Stimulated activated CD8-positive, alpha-beta memory T cell treated with anti-CD3 and anti-CD28 coated beads, Interleukin-2, amount 100 ng/mL, for 48 hours (primary cell): ENCODE measurements at places on chromosomes 7 and 10.

GRCh38 chr7:79282070-79282694 lies 171.3 kb downstream of the MAGI2 start:
- no peak for DNase-seq

GRCh38 chr7:14425559-14425958 lies 436.1 kb upstream of the ETV1 start:
- DNase-seq: no peak

- no peak for DNase-seq
Observed at GRCh38 chr7:102917436-102918353, 4.9 kb downstream of the LRRC17 start.

DNA sequence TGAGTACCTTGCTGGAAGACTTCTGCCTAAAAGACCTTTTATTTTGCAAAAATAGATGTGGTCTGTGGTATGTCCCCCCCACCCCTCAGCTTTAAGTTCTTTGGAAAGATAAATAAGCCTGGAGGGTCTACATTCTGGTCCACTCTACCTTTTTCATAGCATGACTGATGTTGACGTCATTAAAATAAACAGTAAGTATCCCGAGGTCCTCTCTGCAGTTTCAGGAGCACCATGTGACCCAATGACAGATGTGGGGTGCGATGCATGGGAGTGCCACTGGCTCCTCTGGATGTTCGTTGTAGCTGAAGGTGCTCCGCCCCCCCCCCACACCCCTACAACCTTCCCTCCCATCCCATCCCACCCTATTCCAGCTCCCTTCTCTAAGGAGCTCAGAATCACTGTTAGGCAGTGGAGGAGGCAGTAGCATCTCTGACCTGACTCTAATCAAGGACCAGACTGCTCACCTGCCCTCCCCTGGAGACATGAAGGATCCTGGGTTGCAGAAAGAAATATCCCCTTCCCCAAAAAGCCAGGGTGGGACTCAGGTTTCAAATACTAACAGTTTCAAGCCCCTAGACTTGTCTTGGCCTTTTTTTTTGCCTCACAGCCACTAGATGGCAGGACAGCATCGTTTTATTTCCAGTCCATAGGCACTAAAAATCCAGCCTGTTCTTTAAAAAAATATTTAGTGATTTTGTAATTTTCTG lies 25.1 kb downstream of the CASP7 start:
- no peak for DNase-seq

GRCh38 chr7:38477333-38477732 lies 153.8 kb downstream of the AMPH start:
- DNase-seq: no peak

GRCh38 chr10:33335551-33335800 lies 1.0 kb upstream of the NRP1 start:
- DNase-seq: no peak

DNA sequence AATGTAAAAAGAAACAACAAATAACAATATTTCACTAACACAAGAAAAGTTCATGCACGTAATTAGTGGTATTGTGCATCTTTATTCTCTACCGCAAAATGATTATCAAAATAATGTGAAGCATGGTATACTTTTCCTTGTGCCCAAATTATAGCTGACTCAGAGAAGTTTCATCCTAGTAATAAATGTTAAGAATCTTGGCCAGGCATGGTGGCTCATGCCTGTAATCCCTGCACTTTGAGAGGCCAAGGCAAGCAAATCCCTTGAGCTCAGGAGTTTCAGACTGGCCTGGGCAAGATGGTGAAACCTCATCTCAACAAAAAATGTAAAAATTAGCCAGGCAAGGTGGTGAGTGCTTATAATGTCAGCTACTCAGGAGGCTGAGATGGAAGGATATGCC lies 105.0 kb downstream of the KMT2C start:
- no peak for DNase-seq

- no peak for DNase-seq
Observed at GRCh38 chr7:77327067-77327931, 88.8 kb downstream of the GSAP start.

DNA sequence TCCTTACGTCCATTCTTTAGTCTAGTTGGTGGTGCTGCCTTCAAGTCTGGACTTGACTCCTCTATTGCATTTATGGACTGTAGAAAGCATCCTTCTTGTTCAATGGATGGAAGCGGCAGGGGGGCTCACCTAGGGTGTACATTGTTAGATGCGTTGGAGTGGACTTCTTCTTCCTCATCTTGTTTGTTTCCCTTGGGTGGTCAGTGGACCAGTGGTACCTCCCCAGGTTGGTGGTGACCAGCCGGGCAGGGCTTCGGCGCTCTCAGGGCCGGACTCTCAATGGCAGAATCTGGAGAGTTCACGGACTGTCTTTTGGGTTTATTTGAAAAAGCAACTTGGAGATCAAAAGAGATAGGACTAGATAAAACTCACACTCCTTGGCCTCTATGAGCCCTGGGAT lies 6.2 kb upstream of the BTBD16 start:
- no peak for DNase-seq

DNA sequence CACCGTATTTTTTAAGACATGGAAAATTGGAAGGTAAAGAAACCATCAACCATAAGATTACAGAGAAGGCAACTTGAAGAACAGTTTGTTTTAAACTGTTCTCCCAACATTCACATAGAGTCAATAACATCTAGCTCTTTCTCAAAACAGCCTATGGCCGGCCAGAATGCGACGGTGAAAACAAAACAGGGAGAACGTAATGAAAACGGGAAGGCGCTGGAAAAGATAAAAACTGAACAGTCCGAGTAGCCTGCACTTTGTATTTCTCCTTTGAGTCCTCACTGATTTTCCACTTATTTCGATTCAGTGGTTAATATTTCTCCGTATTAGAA lies 637 bp downstream of the MICU1 start:
- DNase-seq: no peak

DNA sequence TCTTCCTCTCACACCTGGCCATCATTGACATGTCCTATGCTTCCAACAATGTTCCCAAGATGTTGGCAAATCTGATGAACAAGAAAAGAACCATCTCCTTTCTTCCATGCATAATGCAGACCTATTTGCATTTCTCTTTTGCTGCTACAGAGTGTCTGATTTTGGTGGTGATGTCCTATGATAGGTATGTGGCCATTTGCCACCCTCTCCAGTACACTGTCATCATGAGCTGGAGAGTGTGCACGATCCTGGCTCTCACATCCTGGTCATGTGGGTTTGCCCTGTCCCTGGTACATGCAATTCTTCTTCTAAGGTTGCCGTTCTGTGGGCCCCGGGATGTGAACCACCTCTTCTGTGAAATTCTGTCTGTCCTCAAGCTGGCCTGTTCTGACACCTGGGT lies 19.2 kb downstream of the OR2A14 start:
- DNase-seq: no peak

DNA sequence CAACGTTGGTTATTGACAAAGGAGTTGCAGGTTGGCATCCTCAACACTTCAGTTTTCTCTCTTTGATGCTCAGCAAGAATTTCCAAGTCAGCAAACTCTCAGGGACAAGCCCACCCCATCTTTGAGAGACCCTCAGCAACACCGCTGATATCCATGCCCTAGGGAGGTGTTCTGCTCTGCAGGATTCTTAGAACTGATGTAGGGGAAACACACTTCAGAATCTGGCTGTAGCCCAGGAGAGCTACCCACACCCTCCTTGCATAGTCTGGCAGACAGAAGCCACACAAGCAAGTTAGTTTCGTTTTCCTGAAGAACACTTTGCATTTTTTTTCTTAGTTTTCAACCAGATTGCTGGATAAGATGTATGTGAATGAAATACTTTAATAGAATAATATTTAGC lies 822 bp downstream of the SAMD9L start:
- peak; percentile 5 for DNase-seq

- no peak for DNase-seq
Observed at GRCh38 chr10:47457528-47457820, 26.4 kb downstream of the ANXA8 start.

- no peak for DNase-seq
Observed at GRCh38 chr7:31564661-31565060, 50.8 kb downstream of the ITPRID1 start.

DNA sequence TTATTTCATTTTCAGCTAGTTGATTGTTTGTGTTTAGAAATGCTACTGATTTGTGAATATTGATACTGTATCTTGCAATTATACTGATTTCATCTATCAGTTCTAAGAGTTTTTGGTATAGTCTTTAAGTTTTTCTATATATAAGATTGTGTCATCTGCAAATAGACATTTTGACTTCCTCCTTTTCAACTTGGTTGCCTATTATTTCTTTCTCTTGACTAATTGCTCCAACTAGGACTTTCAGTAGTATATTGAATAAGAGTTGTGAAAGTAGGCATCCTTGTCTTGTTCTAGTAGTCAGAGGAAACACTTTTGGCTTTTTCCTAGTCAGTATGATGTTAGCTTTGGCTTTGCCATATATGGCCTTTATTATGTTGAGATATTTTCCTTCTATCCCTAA lies 20.4 kb downstream of the PHTF2 start:
- no peak for DNase-seq

DNA sequence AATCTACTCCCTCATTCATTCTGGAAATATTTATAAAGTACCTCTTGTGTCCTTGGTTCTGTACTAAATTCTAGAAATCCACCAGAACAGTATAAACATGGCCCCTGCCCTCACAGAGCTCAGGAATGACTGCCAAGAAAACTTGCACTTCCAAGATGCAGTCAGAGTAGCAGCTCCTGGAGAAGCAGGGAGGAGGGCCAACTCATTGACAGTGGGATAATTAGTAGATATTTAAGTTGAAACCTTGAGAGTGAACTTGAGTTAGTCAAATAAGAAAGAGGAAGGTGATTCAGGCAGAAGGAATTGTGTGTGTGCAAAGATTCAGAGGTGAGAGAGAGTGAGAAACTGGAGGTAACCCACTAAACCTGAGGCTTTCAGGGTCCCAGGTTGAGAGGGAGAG lies 182.2 kb upstream of the INHBA start:
- no peak for DNase-seq

GRCh38 chr7:33639552-33640197 lies 265.7 kb upstream of the BMPER start:
- DNase-seq: no peak

DNA sequence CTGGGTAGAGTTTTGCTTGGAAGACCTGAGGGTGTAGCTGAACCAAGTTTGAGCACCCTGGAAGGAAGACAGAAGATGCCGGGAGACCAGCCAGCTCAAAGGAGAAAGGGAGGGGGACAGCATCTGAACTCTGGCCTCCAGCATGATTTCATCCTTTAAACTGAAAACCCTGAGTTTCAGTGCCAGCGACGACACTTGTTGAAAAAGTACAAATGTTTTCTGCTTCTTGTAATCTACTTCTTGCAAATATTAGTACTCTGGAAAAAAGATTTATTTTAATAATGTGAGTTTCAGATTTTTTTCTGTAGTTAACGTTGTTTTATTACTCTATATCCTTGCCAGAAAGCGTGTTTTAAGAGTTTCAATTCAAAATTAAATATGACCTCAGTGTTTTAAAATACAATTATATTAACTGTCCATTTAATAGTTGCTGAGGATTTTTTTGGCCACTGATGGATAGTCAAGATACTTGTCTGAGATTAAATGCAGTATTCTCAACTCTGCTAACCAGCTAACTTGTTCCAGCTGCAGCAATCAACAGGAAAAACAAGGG lies 227.7 kb downstream of the MGMT start:
- no peak for DNase-seq

- no peak for DNase-seq
Observed at GRCh38 chr10:100776671-100777070, 31.3 kb downstream of the PAX2 start.

- no peak for DNase-seq
Observed at GRCh38 chr10:113053881-113054280, 103.8 kb downstream of the TCF7L2 start.

GRCh38 chr10:227014-227413 lies 91.8 kb downstream of the ZMYND11 start:
- no peak for DNase-seq

DNA sequence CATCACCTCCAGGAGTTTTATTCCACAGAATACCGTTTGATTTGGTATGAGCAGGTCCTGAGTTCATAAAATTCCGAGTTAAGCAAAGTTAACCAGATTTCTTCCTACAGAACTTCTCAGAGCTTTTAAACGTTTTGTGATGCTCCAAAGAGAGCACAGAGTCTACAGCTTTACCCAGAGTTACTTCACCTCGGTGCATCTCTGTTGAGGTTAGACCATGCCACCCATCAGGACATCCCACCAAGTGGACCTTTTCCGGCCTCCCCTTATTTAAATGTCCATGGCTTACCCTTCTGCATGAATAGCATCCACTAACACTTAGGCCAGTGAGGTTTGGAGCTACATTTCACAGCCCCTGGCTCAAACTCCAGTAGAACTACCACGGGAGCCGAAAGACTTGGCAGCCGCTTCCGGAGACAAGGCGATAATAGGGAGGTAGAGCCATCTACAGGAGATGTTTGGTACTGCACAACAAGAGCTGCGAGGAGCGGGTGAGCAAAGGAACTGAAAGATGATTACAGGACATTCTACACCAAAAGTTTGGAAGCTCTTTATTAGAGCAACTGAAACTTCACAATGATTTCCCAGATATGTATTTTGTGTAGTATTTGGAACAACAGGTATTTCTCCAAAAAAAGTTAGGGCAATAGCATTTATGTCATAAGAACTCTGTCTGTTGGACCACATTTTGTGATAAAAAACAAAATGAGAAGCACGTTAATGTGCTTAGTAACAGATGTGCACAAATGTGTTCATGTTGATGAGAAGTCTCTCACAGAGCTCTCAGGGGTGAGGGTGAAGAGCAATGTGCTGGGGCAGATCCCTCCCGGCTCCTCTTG lies 174.7 kb downstream of the HERPUD2 start:
- peak; percentile 23 for DNase-seq

- DNase-seq: no peak
Observed at GRCh38 chr7:158186864-158187693, 400.5 kb downstream of the PTPRN2 start.

- DNase-seq: no peak
Observed at GRCh38 chr10:6200734-6201515, 1.8 kb upstream of the PFKFB3 start.

DNA sequence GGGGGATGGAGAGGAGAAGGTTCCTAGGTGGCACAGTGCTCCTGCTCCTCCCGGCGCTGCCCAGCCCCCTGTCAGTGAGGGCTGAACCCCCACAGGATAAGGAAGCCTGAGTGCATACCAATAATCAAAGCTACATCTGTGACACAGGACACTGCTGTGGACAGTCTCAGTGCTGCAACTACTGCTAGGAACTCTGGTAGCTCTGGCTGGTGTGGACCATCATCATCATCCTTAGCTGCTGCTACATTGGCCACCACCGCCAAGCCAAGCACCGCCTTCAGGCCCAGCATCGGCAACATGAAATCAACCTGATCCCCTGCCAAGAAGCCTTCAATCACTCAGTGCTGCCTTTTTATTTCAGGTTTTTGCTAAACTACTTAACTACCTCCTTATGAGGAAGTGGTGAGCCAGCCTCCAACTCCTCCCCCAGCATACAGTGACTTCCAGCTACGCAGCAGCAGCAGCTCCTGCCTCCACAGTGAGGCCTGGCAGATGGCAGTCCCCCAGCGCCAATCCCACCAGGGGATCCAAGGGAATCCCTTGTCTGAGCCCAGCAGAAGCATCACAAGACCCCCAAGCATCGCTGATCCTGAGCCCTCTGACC lies 32.1 kb upstream of the SLC26A4 start:
- DNase-seq: no peak
